ENCODE measurements at places on chromosomes 11 and 22.

DNA sequence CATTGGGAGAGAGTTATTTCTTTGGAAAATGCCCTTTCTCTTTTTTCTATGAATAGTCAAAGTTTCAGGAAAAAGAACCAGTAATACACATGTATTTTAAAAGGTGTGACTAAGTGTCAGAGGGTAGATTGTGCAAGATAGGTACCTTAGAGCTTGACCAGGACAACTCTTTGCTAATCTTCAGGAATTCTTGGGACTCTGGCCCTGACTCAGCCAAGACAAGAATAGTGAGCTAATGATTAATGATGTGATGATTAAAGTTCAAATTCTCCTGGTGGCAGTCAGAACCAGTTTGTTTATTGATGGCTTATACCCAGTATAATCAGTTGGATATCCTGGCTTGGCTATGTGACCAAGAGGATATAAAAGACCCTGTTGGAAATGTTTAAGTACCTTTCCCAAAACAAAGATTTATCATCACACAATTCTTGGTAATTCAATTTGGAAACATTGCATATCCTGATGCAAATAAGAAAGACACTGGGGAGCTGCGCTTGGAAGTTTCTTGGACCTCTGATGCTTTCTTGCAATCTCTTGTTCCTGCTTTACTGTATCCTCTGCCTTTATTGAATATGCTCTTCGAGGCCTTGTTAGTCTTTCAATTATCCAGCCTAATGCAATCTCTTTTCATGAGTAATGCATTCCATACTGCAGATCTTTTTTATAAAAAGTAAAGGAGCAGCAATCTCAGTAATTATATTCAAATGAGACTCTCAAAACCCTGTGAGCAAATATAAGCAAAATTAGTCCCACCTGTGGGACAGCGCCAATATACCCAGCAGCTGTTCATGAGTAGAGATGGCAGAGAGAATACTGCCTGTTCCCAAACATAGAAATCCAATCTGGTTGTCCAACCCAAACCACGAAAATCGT is 48.0 kb upstream of the CEP126 start:
- DNase-seq: no peak

GRCh38 chr11:122309262-122309925 is 193.4 kb upstream of the BLID start:
- no peak for DNase-seq

- DNase-seq: no peak
These were observed 7.9 kb upstream of the SH3BP1 start for GRCh38 chr22:37631448-37632173.

DNA sequence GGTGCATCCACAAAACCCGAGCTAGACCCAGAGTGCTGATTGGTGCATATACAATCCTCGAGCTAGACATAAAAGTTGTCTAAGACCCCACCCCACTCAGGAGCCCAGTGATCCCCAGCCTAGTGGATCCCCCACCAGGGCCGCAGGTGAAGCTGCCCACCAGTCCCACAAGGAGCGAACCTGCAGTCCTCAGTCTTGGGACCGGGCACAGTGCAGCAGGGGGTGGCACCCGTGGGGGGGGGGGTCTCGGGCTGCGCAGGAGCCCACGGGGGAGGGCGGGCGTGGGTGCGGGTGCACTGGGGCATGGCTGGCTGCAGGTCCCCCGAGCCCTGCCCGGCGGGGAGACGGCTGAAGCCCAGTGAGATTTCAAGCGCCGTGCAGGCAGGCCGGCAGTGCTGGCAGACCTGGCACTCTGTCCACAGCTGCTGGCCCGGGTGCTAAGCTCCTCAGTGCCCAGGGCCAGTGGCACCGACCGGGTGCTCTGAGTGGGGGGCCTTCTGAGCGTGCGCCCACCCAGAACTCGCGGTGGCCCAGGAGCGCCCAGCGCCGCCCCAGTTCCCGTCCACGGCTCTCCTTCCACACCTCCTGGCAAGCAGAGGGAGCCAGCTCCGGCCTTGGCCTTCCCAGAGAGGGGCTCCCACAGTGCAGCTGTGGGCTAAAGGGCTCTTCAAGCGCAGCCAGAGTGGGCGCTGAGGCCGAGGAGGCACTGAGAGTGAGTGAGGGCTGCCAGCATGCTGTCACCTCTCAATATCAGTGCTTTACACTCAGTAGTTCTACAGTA is 989.1 kb downstream of the FAM181B start:
- no peak for DNase-seq

DNA sequence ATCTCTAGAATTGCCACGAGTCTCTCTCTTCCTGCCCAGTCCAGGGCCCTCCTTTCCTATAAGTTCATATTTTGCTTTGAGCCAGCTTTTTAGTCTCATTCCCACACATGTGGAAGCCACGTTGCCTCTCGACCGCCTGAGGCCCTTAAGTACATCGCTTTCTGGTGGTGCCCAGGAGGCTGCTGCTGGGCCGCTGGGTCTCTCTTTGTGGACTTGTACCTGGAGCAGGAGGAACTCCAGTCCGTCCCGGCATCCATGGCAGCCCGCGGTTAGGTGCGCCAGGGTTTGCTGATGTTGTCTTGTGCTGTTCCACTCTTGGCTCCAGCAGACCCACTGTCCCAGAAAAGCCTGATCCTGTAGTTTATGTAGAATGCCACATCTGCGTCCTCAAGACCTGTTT is 41.0 kb downstream of the NAT10 start:
- DNase-seq: no peak

Data from stimulated activated CD8-positive, alpha-beta memory T cell treated with anti-CD3 and anti-CD28 coated beads, Interleukin-4, amount 100 ng/mL, for 48 hours (primary cell).